ENCODE measurements at places on chromosomes 2 and 18. TPM values are rescaled to one million over a fixed set of nuclear protein-coding genes. Genes with fewer than 3 reads are reported as not detected.

GRCh38 chr2:140526575-140526974, 1604.2 kb downstream of the LRP1B start:
- no peak for DNase-seq

GRCh38 chr2:206353685-206354084, 79.2 kb downstream of the ZDBF2 start:
- no peak for DNase-seq

RAB6C gene
- total RNA-seq: 0.16 TPM

- DNase-seq: peak; percentile 36
These were observed 78.7 kb upstream of the RGPD5 start for GRCh38 chr2:109715313-109715805.

CYRIA gene
- 4.5 TPM for total RNA-seq

DNA sequence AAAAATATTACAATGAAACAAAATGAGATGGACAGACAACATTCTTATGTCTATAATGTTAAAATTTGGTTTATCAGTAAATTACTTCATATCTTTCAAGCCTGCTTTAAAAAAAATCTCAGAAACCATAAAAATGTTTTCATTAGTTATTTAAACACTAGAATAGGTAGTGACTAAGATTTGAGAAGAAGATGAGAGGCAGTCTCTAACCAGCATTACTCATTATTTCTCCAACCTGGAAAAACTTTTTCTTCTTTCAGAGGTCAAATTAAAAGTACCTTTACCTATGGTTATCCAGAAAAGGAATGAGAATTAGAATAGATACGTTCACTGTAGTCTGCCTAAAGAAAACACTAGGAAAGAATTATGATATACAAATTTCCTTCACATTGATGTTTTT, 50.3 kb downstream of the IKZF2 start:
- no peak for DNase-seq

PLCL1 gene
- total RNA-seq: 2.0 TPM

DNA sequence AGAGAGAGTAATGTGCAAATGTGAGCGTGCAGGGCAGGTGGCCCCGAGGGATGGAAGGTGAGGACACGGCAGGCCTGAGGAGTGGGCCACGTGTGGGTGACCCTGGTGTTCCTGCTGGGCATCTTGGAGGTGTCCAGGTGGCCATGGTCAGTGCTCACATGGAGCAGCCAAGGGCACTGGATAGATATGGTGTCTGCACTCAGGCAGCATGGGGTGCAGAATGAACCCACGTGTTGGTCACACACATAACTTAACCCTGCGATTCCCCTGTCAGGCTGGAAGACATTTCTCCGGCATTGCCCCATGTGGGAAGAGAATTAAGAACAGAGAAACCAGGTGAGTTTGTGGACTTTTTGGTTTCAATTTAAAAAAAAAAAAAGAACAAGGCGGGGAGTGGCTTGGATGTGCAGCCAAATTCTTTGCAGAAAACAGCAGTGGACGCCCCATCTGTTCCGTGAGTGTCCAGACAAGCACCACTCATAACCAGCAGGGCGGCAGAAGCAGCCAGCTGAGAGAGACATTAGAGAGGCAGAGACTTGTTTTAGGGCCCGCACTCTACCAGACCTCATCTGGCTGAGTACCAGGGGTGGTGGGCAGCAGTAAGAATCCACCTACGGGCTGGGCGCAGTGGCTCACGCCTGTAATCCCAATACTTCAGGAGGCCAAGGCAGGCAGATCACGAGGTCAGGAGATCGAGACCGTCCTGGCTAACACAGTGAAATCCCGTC, 249.8 kb downstream of the ACKR3 start:
- no peak for DNase-seq

SERPINB4 gene
- not detected for total RNA-seq

GRCh38 chr2:129849559-129850160, 129.8 kb upstream of the RAB6C start:
- DNase-seq: no peak

DNA sequence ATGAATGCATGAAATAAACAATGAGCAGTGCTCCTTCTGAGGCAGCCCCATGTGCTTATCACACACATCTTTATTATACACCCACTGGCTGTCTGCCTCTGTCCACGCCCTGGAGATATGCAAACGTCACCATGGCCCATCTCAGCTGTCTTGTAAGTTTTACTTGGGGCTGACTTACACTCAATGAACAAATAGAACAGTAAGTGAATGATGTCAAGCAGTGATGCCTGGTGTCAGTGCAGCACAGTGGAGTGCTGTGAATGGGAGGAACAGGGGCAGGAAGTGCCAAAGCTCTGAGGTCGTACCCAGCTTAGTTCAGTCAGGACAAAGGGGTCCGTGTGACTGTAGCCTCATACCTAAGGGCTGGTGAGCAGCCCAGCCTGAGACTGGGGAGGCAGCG, 659.5 kb upstream of the HS6ST1 start:
- DNase-seq: no peak
